Peyer's patch (tissue), 4 donors: ENCODE measurements at places on chromosomes 1 and 21.

GRCh38 chr21:41168391-41169257, 664 bp downstream of the BACE2 start:
- H3K27ac ChIP-seq: peak overlapping the region; percentile 94
- no peaks in the 10 kb centered on the region for H3K27me3 ChIP-seq
- peak; percentile 43 for DNase-seq
- H3K4me3 ChIP-seq: peak overlapping the region; percentile 62
- H3K4me1 ChIP-seq: no peaks in the 10 kb centered on the region

- no peaks in the 10 kb centered on the region for H3K36me3 ChIP-seq
- no peak for DNase-seq
- H3K27ac ChIP-seq: no peak overlapping the region
- H3K4me1 ChIP-seq: no peaks in the 10 kb centered on the region
- H3K27me3 ChIP-seq: no peaks in the 10 kb centered on the region
- H3K4me3 ChIP-seq: no peak overlapping the region
These were observed 541.3 kb downstream of the OMA1 start for GRCh38 chr1:58005212-58005611.

DNA sequence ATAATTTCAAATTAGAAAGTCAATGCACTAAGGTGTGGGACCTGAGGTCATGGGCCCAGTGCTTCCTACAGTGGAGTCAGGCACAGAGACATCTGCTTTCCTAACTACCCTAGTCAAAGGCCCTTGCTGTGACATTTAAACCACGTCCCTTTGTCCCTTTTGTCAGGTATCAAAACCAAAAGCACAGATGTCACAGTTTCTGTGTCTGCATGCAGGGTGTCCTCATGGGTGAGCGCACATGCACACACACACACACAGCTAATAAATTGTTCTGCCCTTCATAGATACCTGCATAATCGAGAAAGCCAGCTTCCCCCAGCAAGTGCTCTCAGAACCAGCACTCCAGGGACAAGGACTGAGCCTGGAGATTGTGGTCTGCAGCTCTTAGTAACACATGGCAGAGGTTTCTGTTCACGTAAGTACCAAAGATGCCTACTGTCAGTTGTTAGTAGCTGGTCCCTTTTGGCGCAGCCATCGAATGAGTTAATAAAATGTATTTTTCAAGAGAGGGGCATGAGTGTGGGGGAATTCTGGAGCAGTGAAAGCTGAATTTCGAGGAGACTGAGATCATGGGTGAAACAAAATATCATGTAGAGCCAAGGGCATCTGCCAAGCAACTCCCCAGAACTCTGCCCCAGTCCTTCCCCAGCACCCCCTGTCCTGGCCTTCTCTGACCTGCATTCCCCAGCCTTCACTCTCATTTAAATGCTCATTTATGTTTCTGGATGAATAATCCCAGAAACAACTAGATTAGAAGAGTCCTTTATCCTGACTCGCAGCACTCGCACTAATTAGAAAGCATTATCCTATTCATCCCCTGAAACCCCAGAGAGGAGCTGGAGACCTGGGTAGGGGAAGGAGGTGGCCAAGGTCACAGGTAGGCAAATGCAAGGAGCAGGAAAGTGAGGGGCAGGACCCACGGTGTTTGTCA, 25.5 kb downstream of the TNR start:
- no peaks in the 10 kb centered on the region for H3K4me1 ChIP-seq
- H3K4me3 ChIP-seq: no peak overlapping the region
- DNase-seq: no peak
- no peak overlapping the region for H3K27ac ChIP-seq
- no peaks in the 10 kb centered on the region for H3K36me3 ChIP-seq

- no peaks in the 10 kb centered on the region for H3K4me1 ChIP-seq
- H3K27ac ChIP-seq: no peak overlapping the region
- no peak overlapping the region for H3K4me3 ChIP-seq
- H3K36me3 ChIP-seq: no peaks in the 10 kb centered on the region
- no peaks in the 10 kb centered on the region for H3K27me3 ChIP-seq
These were observed 1038.9 kb downstream of the BRINP3 start for GRCh38 chr1:189438808-189439207.

DNA sequence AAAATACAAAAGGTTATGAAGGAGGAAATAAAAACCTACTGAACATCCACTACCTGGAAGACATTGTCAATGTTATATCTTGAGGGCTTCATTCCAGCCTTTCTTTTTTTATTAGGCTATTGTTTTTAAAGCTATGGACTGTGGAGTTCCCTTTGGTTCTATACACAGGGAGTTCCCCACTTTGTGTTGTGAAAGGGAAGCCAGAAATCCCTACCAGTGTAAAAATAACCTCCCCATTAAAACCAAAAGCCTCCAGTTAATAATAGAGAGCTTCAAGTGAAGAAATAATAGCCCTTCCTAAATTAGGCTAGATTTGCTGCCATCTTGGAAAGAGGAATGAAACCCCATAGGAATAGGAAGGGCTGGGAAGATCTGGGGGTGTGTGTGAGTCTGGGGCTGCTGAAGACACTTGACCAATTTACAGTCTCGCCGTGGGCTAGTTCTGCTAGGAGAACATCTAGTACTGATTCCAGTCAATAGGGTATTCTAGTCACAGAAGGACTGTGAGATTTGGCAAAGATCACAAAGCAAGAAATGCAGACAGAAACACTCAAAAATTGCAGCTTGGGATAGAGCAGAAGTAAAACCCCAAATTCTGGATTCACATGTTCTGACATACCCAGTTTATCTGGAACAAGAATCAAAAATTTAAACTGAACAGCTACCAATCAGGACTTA, 32.4 kb upstream of the PTGFRN start:
- peaks cover 6% of the 10 kb centered on the region for H3K4me1 ChIP-seq
- DNase-seq: no peak
- H3K36me3 ChIP-seq: no peaks in the 10 kb centered on the region
- H3K27me3 ChIP-seq: no peaks in the 10 kb centered on the region

GRCh38 chr1:209844695-209845407, 17.1 kb downstream of the UTP25 start:
- H3K36me3 ChIP-seq: no peaks in the 10 kb centered on the region
- DNase-seq: no peak
- no peaks in the 10 kb centered on the region for H3K4me1 ChIP-seq
- no peak overlapping the region for H3K27ac ChIP-seq
- H3K27me3 ChIP-seq: no peaks in the 10 kb centered on the region

- H3K27ac ChIP-seq: peak overlapping the region; percentile 72
- H3K27me3 ChIP-seq: no peaks in the 10 kb centered on the region
- H3K4me1 ChIP-seq: peaks cover 6% of the 10 kb centered on the region
- no peak overlapping the region for H3K4me3 ChIP-seq
These were observed 23.0 kb downstream of the IRF2BP2 start for GRCh38 chr1:234586892-234587485.

- DNase-seq: no peak
- H3K36me3 ChIP-seq: no peaks in the 10 kb centered on the region
- no peak overlapping the region for H3K4me3 ChIP-seq
- no peaks in the 10 kb centered on the region for H3K4me1 ChIP-seq
These were observed 3.4 kb upstream of the TEX35 start for GRCh38 chr1:178509414-178510007.

GRCh38 chr1:94309216-94309615, 71.8 kb upstream of the ARHGAP29 start:
- no peaks in the 10 kb centered on the region for H3K36me3 ChIP-seq
- no peak overlapping the region for H3K4me3 ChIP-seq
- DNase-seq: no peak
- H3K27me3 ChIP-seq: no peaks in the 10 kb centered on the region

DNA sequence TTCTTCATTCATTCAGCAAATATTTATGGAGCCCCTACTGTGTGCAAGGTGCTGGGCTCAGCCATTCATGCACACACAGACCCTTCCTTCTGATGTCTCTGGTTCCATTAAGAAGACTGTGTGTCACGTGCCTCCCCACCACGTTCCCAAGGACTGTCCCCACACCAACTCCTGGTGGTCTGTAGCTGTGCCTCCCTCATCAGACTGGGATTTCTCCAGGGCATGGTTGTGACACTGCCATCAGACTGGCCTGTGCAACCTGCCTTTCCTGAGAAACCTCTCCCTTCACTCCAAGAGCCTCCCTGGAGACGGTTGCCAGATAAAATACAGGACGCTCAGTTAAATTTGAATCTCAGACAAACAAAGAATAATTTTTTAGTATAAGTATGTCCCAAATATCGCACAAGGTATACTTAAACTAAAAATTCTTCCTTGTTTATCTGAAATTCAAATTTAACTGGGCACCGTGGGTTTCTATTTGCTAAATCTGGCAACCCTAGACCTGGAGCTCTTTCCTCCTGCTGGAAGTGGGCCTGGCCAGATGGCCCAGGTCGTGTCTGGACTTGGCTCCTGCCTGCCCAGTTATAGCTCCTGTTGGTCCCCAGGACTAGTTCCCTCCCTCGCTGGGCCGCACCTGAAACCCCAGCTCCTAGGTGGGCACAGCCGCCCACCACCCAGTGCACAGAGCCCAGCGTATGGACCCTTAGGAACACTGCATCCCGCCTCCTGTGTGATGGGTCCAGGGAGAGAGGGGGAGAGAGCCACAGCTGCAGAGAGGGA, 76.9 kb downstream of the RAP1GAP start:
- no peaks in the 10 kb centered on the region for H3K27me3 ChIP-seq
- no peaks in the 10 kb centered on the region for H3K4me1 ChIP-seq
- H3K27ac ChIP-seq: no peak overlapping the region

DNA sequence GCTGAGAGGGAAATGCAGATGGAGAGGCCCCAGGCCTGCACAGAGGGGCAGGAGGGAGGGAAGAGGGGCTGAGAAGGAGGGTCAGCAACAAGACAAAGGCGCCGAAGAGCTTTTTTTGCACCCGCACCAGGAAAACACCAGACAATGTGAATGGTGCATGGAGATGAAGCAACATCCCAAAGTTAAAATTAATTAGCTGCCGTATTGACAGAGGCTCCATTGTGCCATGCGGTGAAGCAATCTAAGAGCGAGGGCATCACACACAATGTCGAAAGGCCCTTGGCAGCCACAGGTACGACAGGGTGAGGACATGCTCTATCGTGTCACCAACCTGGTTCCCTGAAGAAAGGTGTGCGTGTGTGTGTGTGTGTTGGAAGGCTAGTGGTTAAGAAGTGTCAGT, 41.2 kb downstream of the SSBP3 start:
- H3K27ac ChIP-seq: no peak overlapping the region
- H3K36me3 ChIP-seq: no peaks in the 10 kb centered on the region
- no peaks in the 10 kb centered on the region for H3K4me1 ChIP-seq

DNA sequence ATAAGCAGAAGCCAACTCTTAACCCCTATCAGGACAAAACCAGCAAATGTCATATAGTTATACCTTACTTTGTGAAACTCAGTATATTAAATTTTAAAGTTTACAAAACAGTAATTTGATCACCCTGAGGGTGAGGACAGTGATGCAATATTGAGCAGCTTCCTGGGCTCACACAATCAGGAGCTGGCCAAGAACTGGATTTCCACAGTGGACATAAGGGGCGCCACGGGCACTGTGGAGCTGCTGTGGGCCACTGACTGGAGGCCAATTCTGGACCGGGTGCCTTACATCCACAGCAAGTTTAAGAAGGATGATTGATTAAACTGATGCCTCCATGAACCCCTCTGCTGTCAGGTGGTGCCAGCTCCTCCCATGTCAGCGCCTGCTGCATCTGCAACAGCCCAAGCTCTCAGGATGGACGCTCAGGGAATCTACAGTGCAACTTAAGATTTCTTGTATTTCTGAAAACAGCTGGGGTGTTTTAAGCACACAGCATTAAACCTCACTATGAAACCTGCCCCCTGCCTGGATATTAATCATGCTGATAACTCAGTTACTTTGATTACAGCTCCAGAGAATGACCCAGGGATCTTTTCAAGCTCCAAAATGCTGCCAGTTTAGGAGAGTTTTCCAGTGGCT, 55.9 kb downstream of the TOR3A start:
- no peaks in the 10 kb centered on the region for H3K27me3 ChIP-seq
- H3K27ac ChIP-seq: no peak overlapping the region
- DNase-seq: no peak
- no peaks in the 10 kb centered on the region for H3K36me3 ChIP-seq

- H3K27ac ChIP-seq: no peak overlapping the region
- H3K4me3 ChIP-seq: no peak overlapping the region
These were observed 46.2 kb upstream of the PALMD start for GRCh38 chr1:99599678-99600175.

- H3K36me3 ChIP-seq: no peaks in the 10 kb centered on the region
- DNase-seq: no peak
- H3K4me3 ChIP-seq: no peak overlapping the region
- no peaks in the 10 kb centered on the region for H3K27me3 ChIP-seq
- no peaks in the 10 kb centered on the region for H3K4me1 ChIP-seq
These were observed 26.5 kb downstream of the AKNAD1 start for GRCh38 chr1:108830119-108831008.

DNA sequence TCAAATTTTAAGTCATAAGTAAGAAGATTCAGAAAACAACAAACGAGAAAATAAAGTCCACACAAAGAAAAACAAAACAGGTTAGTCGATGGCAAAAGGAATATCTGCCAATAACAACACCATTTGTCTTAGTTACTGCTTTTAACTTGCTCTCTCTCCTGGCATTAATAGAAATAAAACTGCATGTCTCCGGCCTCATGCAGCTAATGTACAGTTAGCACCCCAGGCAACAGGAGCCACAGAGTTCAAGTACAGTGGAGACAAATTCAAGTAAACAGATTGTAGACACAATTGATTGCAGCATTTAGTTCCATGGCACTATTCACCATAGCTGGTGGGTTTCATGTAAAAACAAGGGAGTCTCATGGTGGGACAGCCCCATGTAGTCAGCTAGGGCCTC, 33.5 kb downstream of the SUSD4 start:
- H3K36me3 ChIP-seq: no peaks in the 10 kb centered on the region
- no peak overlapping the region for H3K27ac ChIP-seq
- no peak for DNase-seq
- H3K4me1 ChIP-seq: no peaks in the 10 kb centered on the region

- no peaks in the 10 kb centered on the region for H3K27me3 ChIP-seq
- H3K27ac ChIP-seq: no peak overlapping the region
- DNase-seq: no peak
- no peaks in the 10 kb centered on the region for H3K36me3 ChIP-seq
- H3K4me3 ChIP-seq: no peak overlapping the region
- no peaks in the 10 kb centered on the region for H3K4me1 ChIP-seq
These were observed 990.0 kb downstream of the KCNT2 start for GRCh38 chr1:195618287-195618686.

DNA sequence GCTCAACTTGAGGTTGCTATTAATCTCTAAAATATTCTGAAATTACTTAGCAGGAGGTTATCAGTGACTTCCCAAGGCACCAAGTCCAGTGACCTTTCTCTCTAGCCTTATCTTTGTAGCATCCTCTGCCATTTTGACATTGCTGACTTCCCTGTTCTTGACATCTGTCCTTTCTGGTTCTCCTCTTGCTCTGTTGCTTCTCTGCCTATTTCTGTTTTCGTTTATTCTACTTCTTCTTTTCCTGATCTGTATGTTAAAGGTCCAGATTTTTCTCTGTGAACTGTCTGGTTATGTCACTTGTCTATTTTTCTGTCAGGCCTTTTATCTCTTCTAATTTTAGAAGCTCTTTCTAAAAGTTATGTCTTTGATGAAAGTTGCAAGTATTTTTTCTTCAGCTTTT, 178.8 kb downstream of the VPS13D start:
- no peaks in the 10 kb centered on the region for H3K27me3 ChIP-seq
- DNase-seq: no peak
- H3K27ac ChIP-seq: no peak overlapping the region
- H3K4me3 ChIP-seq: no peak overlapping the region

GRCh38 chr21:45213392-45213791, 74.3 kb downstream of the POFUT2 start:
- H3K36me3 ChIP-seq: no peaks in the 10 kb centered on the region
- no peak for DNase-seq
- H3K4me3 ChIP-seq: no peak overlapping the region
- H3K27me3 ChIP-seq: no peaks in the 10 kb centered on the region
